ENCODE measurements at places on chromosomes 3 and 15. TPM values are rescaled to one million over a fixed set of nuclear protein-coding genes. Genes with fewer than 3 reads are reported as not detected.

Gene MGLL
- 14.0 TPM for polyA plus RNA-seq

Gene MAP6D1
- polyA plus RNA-seq = 0.47 TPM

Gene NEK10
- polyA plus RNA-seq = 0.92 TPM

Gene CCDC32
- polyA plus RNA-seq = 26.9 TPM

Gene CCR9
- polyA plus RNA-seq = not detected

Gene SLC22A13
- not detected for polyA plus RNA-seq

Gene ARPP21
- polyA plus RNA-seq = not detected

Gene PLOD2
- 39.6 TPM for polyA plus RNA-seq

Gene SIDT1
- 0.34 TPM for polyA plus RNA-seq

Gene CACNA2D3
- polyA plus RNA-seq = 2.0 TPM

Gene PLSCR1
- polyA plus RNA-seq = 63.9 TPM

Gene EXD1
- polyA plus RNA-seq = not detected

Gene MTMR10
- 14.1 TPM for polyA plus RNA-seq

Gene CFAP91
- 5.3 TPM for polyA plus RNA-seq

Gene PTH1R
- 9.4 TPM for polyA plus RNA-seq

Gene GPR171
- 0.21 TPM for polyA plus RNA-seq

Gene ACSBG1
- polyA plus RNA-seq = 0.45 TPM

Gene SCAMP5
- polyA plus RNA-seq = 4.6 TPM

Gene ATP8B4
- 11.3 TPM for polyA plus RNA-seq

Gene TUSC7
- polyA plus RNA-seq = not detected

Gene SERINC4
- polyA plus RNA-seq = 0.39 TPM

Gene GHSR
- not detected for polyA plus RNA-seq

Gene FMN1
- polyA plus RNA-seq = 0.80 TPM

Gene BCL6
- polyA plus RNA-seq = 46.8 TPM

Gene GREM1
- polyA plus RNA-seq = 0.69 TPM

Gene PAK6
- polyA plus RNA-seq = 0.47 TPM

Gene TM6SF1
- polyA plus RNA-seq = 3.4 TPM

Gene AGBL1
- polyA plus RNA-seq = not detected

Gene FETUB
- not detected for polyA plus RNA-seq

Gene HTR3E
- polyA plus RNA-seq = not detected

Gene IGSF11
- 8.9 TPM for polyA plus RNA-seq

Gene UQCC5
- 53.0 TPM for polyA plus RNA-seq

Gene UBAP1L
- polyA plus RNA-seq = 4.4 TPM

Gene REC114
- 0.51 TPM for polyA plus RNA-seq

Gene SPG21
- polyA plus RNA-seq = 123 TPM

Gene INSYN1
- 11.9 TPM for polyA plus RNA-seq

Gene PGBD4
- polyA plus RNA-seq = 1.0 TPM

Gene SLC28A1
- polyA plus RNA-seq = 0.02 TPM

Gene MYL3
- polyA plus RNA-seq = 2.9 TPM

Gene TIMP4
- 5.8 TPM for polyA plus RNA-seq

Gene ZNF662
- 11.1 TPM for polyA plus RNA-seq

Gene AMOTL2
- 32.9 TPM for polyA plus RNA-seq

Gene MSL2
- polyA plus RNA-seq = 14.3 TPM

Gene CSPG4
- 7.8 TPM for polyA plus RNA-seq

Gene RETNLB
- polyA plus RNA-seq = not detected

Gene LSAMP
- 4.0 TPM for polyA plus RNA-seq

Gene SETD5
- polyA plus RNA-seq = 30.8 TPM

Gene SYNPR
- not detected for polyA plus RNA-seq

Gene RAB27A
- 38.0 TPM for polyA plus RNA-seq

Gene MED12L
- 0.20 TPM for polyA plus RNA-seq

Gene RBP2
- 0.13 TPM for polyA plus RNA-seq

Gene CFAP100
- not detected for polyA plus RNA-seq

Gene COPB2
- polyA plus RNA-seq = 115 TPM

Gene SH2D7
- polyA plus RNA-seq = not detected

Gene ROBO1
- 17.9 TPM for polyA plus RNA-seq

Gene EIF3J
- 27.0 TPM for polyA plus RNA-seq

Gene MGA
- polyA plus RNA-seq = 7.1 TPM

Data from ovary (tissue), 10 donors.